WERI-Rb-1 (cell line): ENCODE measurements at places on chromosomes 4 and X.

DNA sequence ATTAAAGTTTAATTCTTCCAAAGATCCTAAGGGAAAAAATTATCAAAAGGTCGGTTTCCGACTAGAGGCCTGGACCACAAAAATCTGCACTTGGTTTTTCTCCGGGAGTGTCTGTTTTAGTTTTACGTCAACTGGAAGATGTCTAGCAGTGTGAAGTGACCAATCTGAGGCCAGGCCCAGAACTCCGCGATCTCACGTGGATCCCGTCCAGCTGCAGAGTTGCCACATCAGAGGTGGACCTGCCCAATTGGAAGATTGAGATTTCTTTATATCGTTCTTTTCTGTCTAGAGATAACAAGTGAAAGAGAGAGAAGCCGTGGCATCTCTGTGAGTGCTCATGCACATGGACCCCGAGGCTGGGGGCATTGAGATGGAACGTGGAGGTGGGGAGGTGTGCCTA lies 115.8 kb downstream of the AFF1 start:
- DNase-seq = no peak

DNA sequence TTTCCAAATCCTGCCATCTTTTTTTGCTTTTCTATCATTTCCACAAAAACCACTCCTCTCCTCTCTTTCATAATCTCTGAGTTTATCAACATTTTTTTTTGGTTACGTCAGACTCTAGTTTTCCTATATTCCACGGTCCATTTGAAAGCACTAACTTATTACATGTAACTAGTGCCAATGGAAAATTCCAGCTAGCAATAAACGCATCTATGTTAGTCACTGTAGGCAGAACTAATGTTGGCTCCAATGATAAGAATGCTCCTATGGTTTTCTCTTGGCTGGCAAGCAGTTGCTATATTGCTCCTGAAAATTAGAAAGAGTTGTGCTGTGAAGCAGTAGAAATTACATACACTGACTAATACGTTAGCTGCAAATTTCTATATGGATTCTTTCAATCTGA lies 634.6 kb upstream of the FTHL17 start:
- DNase-seq = no peak

GRCh38 chr4:80465736-80466135 lies 130.2 kb downstream of the CFAP299 start:
- DNase-seq = no peak

DNA sequence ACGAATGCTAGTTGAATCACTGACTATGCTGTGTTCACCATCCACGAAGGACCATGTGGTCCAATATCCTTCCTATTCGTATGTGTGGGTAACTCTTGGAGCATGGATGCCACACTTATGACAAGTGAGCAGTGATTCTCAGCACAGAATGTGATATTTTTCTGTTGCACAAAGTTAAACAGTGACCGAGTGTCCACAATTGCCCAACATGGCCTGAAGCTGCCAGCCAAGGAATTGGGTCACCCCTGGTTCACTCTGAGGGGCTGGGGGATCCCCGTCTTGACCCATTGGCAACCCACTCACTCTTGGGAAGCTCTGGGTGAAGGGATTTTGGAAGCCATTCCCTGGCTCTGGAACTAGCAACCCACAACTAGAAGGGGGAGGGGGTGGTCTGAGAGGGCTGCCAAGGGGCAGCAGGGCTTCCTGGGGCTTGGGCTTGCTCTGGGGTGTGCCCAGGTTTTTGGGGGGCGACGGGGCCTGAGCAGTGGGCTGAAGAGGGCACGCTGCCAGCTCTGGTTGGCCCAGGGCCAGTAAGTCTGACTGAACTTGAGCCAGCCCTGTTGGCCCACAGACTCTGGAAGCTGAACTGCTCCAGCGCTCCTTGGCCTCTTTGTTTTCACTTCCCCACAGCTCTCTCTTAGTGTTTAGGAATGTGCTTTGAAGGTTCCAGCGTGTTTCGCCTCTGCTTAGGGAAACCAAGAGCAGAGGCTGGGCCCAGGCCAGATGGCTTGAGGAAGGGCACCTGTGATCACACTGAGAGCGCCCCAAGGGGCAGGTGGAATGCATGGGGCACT lies 43.1 kb upstream of the BCOR start:
- no peak for DNase-seq

GRCh38 chrX:35244088-35244741 lies 301.6 kb downstream of the FAM47B start:
- no peak for DNase-seq

DNA sequence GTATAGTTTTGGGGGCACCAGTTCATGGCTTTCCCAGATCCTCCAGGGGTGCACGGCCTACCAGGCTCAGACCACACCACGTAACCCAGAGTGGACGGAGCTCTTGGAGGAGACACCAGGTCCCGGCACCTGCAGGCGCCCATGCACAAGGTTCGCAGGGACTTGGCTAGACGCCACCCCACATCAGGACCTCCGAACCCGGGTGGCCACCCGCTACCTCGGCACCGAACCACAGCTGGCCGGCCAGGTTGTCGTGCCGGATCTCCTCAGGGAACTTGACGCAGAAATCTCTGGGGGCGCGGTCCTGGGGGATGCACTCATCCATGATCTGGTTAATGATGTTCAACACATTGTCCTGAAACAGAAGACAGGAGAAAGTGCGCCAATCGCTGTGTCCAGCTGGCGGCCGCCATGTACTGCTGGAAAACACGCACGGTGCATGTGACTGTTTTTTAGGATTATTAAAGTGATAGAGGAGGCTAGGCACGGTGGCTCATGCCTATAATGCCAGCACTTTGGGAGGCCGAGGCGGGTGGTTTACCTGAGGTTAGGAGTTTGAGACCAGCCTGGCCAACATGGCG lies 77.1 kb downstream of the ZFYVE28 start:
- DNase-seq = no peak

DNA sequence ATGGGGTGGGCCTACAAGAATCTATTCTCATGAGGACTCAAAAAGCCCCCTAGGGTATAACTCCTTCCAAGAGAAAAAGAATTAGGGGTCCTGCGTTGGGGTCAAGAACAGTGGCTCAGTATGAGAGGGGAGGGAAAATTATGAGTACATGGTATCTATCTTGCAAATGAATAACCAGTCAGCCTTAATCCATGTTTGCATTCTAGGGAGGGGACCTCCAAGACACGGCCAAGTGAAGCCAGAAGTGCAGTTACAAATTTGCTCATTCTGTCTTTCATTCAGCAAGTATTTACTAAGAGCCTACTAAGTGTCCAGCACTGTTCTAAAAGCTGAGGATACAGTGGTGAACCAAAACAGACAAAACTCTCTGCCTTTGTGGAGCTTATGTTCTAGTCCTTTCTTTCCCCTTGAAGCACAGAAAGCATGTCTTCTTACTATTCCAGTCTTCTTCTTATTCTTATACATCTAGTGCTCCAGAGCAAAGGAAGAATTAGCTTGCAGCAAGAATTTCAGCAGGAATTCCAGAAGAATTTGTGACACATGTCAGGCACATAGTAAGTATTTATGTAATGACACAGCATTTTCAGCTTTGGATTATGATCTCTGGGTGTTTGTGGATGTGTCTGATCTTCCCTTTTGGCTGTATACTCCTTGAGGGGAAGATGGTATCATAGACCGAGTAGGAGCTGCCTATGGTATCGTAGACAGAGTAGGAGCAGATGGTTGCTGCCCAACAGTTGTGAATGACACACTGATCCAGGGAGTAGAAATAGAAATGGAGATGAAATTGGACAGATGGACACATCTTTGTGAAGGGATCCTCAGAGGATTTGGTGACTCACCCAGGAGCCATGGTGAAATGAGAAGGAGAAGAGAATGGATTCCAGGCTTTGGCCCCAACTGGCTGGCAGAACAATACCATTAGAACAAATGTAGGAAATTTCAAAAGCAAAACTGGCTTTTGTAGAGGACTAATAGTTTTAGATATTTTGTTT lies 75.9 kb downstream of the COQ2 start:
- DNase-seq = peak; percentile 9

- no peak for DNase-seq
Observed at GRCh38 chrX:106707771-106708454, 18.6 kb upstream of the RNF128 start.

- no peak for DNase-seq
Observed at GRCh38 chr4:152579916-152580315, 44.0 kb upstream of the FBXW7 start.

DNA sequence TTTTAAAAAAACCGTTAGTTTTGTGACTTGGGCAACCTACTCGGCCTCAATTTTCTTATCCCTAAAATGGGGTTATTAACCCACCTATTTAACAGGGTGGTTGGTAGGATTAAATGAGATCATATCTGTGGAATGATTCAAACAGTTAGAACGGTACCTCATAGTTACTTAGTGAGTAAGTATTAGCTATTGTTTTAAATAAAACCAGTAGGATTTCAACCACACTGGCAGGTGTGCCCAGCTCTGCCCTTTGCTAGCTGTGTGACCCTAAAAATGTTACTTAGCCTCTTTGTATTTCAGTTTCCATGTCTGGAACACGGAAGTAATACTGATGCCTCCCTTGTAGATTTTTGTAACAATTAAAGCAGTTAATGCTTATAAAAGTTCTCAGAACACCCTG lies 225.8 kb upstream of the SPRY1 start:
- no peak for DNase-seq

DNA sequence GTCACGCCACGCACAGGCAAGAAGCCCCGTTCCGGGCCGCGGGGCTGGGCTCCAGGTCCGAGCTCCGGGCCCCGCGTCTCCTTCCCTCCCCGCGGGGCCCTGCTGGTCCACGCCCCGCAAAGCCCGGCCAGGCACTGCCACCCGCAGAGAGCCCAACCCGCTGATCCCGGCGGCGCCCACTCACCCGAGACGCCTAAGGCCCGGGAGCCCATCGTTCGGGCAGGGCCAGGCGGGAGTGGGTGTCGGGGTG lies 870 bp downstream of the PDZD4 start:
- DNase-seq = no peak

DNA sequence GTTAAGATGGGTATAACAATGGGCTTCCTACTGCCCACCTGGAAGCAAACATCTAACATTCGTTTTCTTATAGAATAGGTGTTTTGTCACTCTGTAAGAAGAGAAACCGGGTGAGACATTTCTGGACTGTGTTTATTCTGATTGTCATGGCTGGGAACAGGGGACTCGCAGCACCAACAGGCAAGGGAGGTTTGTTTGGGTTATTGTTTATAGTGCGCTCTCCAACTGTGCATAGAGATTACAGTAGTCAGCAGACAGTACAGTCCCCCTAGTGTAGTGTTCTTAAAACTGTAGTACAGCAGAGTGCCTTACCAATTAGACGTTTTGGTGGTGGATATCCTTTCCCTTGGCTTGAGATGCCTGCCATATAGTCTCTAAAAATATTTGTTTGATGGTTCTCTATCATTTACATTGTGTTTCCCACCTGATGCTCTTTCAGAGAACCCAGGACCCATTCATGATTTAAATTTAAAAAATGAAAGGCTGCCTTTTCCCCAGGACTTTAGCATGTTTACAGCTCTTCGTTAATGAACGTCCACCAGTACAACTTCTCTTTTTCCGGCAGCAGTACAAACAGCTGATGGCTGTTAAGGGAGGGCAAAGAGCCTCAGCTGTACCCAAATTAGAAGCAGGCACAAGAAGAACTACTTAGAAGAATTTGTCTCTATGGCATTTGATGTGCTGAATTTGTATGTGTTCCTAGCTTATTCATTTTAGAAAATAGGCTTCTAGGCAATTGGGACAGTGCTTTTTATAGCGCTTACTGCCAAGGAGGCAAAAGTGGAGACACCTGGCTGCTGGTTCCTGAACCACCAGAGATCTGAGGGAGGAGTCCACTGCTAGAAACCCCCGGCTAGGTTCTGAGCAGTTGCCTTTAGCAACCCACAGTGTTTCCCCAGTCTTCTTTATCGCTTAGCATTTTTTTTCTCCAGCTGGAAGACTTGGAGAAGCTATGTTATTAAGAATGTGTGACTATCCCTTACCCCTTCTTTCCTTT lies 1.0 kb upstream of the RNF150 start:
- DNase-seq = no peak

GRCh38 chr4:99753931-99754330 lies 62.7 kb upstream of the DAPP1 start:
- DNase-seq = no peak

DNA sequence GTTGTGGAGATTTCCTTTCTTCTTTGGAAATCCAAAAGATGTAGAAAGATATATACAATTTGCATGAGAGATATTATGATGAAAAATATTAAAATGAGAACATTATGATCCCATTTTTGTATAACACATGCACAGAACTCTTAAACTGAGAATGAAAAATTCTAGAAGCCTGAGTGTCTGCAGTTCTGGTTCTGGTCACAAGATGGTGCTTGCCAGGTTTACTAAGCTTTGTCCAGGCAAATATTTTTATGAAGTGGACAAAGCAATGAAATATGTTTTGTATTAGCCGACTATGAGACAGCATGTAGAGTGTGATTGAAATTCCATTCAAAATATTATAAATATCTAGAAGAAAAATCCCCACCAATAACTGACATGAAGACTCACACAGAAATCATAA lies 2.2 kb downstream of the PWWP3B start:
- no peak for DNase-seq

DNA sequence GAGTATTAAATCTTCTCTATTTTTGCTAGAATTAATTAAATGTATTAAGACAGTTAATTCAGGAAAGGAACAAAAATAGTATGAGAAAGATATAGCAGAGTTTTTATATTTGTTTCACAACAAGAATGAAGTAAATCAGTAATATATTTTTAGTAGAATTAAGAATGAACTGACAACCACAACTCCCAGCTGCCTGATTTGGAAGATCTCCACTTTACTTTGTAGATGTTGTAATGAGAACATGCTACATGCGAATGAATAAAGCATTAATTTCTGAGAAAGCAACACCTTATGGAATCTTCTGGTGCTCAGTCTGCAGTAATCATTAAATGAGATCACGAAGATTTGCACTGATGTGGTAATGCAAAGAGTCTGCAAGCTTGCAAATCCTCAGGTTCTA lies 695.6 kb upstream of the PCDH7 start:
- DNase-seq = no peak

DNA sequence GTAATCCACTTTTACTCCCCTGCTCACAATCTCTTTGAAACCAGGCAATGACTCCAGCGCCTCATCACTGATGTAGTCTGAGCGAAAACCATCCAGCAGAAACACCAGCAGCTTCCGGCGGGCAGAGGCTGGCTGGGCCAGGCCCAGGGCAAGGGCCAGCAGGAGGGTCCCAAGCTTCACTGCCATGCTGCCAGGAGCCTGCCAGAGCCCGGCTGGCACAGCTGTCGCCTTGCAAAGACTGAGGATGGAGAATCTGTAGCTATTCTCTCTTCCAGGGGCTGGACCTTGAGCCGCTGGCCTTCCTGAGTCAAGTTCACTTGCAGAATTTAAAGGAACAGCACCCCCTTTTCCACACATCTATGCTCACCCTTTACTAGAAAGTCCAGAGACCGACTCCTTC lies at the start of gene ENPP6:
Gene ENPP6, minus strand, starts transcription at position 240 of the 400 bp plus-strand sequence. Its CDS starts 54 bp downstream, at position 186.
- DNase-seq = no peak

DNA sequence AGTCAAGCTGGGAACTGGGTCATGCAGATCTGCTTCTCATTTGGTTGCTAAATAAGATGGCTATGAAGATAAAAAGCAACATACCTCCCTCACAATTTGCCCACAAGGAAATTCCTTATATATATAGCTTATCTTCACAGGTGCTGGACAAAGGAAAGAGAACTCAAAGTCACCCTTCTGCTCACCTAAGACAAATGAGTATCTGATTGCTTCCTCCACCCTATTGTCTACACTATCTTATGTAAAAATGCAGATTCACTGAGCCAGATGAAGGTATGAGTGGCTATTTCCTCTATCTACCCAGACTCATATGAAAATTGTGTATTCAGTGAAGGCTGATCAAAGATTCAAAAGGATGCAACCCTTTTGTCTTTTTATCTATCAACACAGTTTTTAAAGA lies 50.8 kb downstream of the CHM start:
- DNase-seq = no peak
